NCI-H1930 (cell line): ENCODE measurements at places on chromosomes 3 and 15.

- DNase-seq = no peak
Measured at GRCh38 chr15:35665896-35666536, 120.1 kb upstream of the DPH6 start.

- DNase-seq = no peak
Measured at GRCh38 chr3:50211930-50212329, 6.9 kb downstream of the SLC38A3 start.

DNA sequence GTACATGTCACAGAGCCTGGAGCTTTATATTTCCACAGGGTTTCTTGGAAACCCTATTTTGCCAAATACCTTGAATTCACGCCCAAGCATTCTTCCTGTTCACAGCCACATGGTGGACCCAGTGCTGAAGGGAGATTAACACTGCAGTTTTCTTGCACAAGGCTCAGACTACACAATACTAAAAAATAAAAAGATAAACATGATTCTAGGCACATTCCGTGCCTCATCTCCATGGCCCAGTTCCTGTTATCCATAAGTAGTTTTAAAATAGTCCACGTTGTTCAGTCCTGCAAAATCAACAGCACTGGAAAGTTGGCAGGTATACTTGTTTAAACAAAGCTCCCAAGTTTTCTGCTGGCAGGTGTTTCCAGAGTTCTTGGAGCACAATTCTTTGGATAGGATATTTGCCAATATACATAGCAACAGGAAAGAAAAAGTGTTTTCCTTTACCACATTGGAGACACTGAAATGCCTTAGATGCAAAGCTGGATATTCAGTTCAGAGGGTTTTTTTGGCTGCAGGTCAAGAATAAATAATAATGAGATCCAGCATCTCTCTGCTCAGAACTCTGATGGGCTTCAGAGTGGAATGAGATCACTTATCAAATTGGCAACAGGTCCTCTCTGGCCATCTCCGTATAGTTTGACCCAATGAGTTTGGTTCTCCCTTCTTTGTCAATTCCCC lies 88.1 kb upstream of the TGFBR2 start:
- DNase-seq = no peak

DNA sequence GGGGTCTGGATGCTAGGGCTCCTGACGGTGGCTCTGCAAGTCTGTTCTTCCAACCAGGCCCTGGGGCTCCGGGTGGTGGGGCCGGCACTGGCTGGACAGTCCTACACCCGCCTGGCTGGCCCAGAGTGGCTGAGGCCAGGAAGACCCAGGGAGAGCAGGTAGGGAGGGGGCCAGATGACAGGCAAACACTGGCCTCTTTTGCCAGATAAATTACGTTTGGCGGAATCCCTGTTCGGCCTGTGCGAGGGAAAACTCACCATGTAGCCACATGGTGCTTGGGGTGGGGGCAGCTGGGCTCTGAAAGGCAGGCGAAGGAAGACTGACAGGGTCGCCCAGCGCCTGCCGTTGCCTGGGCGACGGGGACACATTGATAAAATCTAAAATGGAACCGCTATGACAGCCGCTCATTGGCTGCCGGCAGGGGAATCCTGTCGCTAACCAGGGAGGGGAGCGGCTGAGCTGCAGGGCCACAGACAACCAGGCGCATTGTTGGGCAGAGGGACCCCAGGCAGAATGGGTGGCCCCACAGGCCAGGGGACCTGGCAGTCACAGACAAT lies 30.4 kb downstream of the IQSEC1 start:
- DNase-seq = no peak

GRCh38 chr3:55779543-55779942 lies 292.4 kb upstream of the WNT5A start:
- DNase-seq = no peak

DNA sequence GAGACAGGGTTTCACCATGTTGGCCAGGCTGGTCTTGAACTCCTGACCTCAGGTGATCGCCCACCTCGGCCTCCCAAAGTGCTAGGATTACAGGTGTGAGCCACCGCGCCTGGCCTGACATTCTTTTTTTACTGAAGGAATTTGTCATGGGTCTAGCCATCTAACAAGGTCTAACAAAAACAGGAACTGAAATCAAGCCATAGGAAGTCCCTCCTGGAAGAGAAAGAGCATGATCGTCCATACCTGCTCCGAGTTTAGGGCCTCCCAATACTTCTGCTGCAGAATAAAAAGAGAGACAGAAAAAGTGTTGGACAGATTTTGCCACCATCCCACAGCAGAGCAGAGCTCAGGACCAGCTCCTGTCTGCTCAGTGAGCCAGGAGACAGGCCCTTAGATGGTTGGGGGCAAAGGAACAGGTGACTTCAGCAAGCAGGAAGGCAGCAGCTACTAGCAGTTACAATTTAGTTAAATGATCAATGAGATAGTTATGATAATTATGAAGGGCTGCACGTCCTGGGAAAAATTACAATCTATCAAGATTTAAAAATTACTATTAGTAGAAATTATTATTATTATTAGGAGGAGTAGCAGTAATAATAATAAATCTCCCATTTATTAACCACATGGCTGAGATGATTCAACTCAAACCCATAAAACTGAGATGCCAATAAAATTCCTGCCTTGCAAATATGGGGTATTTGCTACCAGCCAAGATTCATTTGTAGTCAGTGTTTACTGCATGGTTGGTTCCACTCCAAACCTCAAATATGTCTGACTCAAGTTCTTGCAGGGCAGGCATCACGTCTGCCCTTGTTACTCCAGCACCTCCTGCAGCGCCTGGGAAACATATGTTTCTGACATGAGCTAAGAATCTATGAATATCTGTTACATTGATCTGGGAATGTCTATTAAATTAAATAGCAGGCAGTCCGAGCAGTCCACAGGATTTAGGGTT lies 40.1 kb downstream of the TMEM44 start:
- DNase-seq = no peak

- DNase-seq = no peak
Measured at GRCh38 chr15:78374436-78375393, 34.6 kb downstream of the CRABP1 start.
